ENCODE measurements at places on chromosomes 11 and 22. TPM values are rescaled to one million over a fixed set of nuclear protein-coding genes. Genes with fewer than 3 reads are reported as not detected.
A peak's percentile ranks its signal among the peaks of the same experiment; 100 is the strongest.

GRCh38 chr11:120271672-120272071 is 31.7 kb downstream of the POU2F3 start:
- no peak for DNase-seq

The SLC37A2 gene
- total RNA-seq = 8.9 TPM

- DNase-seq = no peak
Measured at GRCh38 chr22:29369460-29369859, 18.9 kb downstream of the AP1B1 start.

The LRRC56 gene
- total RNA-seq = not detected

DNA sequence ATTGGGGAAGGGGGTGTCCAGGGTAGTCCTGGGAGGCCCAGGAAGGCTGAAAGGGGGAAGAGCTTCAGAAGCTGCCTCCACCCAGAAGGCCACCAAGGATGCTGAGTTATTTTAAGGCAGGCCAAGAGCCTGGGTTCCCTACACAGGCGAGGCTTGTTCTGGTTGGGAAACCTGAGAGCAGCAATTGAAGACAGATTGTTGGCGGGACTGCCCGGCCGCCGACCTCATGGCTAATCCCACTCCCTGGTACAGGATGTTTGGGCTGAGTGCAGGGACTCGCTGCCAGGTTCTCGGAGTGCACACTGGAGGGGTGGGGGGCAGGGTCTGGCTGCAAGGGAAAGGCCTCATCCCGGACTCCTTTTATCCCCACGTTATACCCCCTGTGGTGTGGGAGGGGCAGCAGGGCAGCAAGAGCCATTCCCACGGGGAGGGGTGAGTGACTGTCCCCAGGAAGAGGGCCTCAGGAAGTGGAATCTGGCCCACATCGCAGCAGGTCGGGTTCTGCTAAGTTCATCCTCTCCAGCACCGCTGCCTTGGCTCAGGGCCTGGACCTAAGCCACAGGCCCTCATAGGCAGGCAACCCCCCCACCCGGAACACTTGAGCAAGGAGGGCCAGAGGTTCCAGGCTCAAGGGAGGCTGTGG is 43.6 kb upstream of the PRR5 start:
- DNase-seq = no peak

GRCh38 chr11:100719809-100720221 is 32.7 kb downstream of the ARHGAP42 start:
- DNase-seq = peak; percentile 13

The PRG2 gene
- not detected for total RNA-seq

The OR51I1 gene
- not detected for total RNA-seq

The LRP4 gene
- 21.2 TPM for total RNA-seq

DNA sequence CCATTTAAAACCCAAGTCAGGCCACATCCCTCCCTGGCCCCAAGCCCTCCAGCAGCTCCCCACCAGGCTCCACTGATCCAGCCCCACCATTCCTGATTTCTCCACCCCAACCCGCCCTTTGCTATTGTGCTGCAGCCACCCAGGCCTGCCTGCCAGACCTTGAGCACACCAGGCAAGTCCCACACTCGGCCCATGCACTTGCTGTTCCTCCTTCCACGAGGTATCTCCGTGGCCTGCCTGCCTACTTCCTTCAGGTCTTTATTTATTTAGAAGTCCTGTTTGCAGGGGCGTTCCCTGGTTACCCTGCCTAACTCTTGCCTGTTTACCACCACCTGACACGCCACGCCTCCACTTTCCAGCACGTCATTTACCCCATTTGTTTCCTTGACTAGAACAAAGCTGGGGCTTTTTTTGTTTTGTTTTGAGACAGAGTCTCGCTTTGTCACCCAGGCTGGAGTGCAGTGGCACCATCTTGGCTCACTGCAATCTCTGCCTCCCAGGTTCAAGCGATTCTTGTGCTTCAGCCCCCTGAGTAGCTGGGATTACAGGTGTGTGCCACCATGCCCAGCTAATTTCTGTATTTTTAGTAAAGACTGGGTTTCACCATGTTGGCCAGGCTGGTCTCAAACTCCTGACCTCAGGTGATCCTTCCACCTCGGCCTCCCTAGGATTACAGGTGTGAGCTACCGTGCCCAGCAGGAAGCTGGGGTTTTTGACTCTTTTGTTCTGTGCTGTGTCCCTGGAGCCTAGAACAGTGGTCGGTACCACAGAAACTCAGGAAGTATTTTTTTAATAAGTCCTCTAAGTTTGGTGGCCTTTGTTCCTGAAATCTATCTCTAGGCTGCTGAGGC is 6.7 kb downstream of the CENPM start:
- no peak for DNase-seq

- DNase-seq = no peak
Measured at GRCh38 chr11:83039566-83039965, 32.1 kb downstream of the RAB30 start.

DNA sequence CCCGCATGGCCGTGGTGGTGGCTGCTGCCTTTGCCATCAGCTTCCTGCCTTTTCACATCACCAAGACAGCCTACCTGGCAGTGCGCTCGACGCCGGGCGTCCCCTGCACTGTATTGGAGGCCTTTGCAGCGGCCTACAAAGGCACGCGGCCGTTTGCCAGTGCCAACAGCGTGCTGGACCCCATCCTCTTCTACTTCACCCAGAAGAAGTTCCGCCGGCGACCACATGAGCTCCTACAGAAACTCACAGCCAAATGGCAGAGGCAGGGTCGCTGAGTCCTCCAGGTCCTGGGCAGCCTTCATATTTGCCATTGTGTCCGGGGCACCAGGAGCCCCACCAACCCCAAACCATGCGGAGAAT is 10.9 kb upstream of the ARHGEF17 start:
- no peak for DNase-seq

DNA sequence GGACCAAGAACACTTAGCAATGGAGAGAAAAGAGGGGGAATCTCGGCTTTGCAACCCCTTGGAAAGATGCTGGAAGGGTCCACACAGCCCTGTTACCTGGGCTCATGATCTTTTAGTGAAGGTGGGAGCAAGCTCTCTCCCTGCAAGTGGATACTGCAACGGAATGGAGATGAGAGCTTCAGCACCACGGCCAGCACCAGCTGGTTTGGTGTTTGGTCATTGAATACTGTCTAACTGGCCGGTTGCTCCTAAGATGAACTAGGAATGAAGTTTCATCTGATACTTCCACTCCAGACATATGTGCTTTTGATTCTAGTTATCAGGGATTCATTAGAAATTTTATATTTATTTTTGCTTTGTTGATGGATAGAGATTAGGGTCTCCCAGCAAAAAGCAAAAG is 16.3 kb downstream of the HTR3A start:
- DNase-seq = no peak

GRCh38 chr22:49869845-49870712 is 16.4 kb downstream of the ZBED4 start:
- no peak for DNase-seq

DNA sequence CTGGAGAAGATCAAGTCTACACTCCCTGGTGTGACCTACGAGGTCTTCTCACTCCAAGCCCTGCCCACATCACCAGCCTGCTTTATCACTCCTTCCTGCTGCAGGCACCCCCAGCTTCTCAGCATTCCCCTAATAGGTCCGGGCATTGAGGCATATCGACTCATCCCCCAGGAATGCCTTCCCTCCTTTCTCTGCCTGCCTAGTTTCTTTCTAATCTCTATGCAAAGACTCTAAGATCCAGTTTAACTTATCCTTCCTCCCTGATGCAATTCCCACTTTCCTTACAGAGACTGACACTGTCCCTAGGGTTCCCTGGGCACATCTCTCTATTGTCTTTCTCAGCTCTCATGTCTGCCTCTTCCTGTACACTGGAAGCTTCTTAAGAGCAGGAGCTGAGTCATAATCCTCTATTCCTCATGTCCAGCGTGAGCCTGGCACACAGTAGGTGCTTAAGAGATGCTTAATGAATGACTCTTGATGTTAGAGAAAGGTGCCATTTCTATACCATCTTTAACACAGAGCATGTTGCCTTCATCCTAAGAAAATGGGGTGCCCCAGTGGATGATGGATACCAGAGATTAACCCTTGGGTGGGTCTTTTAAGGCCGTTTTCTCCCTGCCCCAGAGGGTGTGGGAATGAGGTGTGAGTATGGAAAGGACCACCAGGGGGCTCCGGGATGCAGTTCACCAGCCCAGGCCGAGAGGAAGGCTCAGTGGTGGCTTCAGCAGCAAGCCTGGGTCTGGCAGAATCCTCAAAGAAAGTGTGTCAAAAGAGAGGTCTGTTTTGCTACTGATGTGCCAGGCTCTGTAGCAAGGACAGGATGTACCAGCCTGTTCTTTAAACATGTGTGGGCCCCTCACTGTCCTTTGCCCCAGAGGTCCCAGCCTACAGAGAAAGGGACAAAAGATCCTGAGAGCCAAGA is 34.7 kb downstream of the PARVA start:
- DNase-seq = peak; percentile 65

- DNase-seq = no peak
Measured at GRCh38 chr11:2741377-2742131, 41.8 kb upstream of the KCNQ1OT1 start.

- no peak for DNase-seq
Measured at GRCh38 chr11:69881467-69882269, 62.5 kb upstream of the FGF3 start.

GRCh38 chr22:23773483-23774113 is 949 bp downstream of the MMP11 start:
- DNase-seq = no peak

- no peak for DNase-seq
Measured at GRCh38 chr11:13333456-13333957, 55.9 kb downstream of the BMAL1 start.

DNA sequence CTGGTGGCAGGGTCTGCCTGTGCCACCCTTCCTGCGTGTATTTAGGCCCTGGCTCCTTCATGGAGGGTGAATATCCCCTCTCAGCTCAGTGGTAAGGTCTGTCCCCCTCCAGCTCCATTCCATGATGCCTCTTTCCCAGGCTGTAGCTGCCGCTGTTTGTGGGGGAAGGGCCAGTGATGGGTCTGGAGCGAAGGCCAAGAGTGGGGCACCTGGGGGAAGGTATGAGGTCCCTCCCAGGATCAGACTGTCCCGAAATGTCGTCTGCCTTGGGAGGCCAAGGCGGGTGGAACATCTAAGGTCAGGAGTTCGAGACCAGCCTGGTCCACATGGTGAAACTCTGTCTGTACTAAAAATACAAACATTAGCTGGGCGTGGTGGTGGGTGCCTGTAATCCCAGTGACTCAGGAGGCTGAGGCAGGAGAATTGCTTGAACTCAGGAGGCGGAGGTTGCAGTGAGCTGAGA is 1.1 kb downstream of the CD151 start:
- no peak for DNase-seq

The ACRV1 gene
- not detected for total RNA-seq

DNA sequence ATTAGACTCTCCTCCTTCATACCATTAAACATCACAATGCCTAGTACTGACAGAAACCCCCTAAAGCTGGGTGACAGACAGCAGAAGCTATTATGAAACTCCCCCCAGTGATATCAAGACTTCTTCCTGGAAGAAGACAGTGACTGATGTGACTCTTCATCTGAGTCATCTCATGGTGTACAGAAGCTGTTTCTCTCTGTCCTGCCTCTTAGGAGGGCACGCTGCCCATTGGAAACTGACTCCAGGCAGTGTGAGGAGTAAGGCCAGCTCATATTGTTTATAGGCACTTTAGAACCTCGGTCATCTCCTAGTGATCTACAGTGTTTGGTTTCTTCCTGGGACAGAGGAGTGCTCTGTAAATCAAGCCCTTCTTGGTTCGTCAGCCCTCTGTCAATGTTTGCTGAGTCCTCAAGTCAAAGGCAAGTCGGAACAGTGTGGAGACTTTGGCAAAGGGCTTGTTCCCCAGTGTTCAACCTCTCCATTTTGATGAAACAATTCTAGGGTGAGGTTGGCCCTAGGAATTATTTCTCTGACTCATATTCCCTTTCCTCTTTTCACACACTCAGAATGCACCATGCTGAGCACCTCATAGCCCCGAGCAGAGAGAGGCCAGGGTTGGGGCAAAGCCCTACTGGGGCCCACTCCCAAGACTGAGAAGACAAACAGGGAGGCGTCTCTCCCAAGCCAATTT is 172.5 kb upstream of the TMEM45B start:
- DNase-seq = no peak

GRCh38 chr11:64900263-64900678 is 16.7 kb downstream of the ATG2A start:
- DNase-seq = no peak

- DNase-seq = no peak
Measured at GRCh38 chr11:85759915-85760314, 51.0 kb downstream of the SYTL2 start.

DNA sequence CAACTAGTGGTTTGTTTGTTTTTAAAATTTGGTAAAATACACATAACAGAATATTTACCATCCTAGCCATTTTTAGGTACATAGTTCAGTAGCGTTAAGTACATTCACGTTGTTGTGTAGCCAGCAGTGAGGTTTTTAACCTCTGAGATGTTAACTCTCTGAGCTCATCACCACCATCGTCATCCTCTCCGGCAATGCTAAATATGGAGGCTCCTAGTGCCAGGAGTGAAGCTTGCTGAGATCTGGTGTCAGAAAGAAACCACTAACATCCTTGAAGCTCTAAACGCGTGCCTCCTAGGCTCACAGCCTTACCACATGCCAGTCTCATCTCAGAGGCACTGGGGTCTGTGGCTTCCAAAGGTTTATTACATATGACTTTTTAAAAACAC is 330.2 kb upstream of the B3GAT1 start:
- no peak for DNase-seq

GRCh38 chr11:108216988-108217387 is 5.5 kb downstream of the NPAT start:
- no peak for DNase-seq

The RAB3IL1 gene
- 45.4 TPM for total RNA-seq

The FAM181B gene
- total RNA-seq = 2.2 TPM

DNA sequence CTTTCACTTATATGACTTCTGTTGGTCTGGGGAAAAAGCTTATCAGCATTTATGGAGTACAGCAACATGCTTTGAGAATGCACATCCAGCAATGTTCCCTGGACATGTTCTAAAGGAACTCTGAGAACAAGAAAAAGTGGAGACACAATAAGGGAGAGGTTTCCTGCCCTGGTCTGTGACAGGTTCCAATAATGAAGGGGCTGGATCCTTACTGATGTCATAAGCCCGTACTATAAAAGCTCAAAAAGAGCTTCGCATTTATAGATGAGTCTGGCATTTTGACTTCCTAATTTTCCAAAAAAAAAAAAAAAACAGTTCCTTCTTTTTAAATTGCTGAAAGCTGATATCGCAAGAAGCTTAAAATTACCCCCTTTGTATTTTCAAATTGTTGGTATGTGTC is 129.1 kb downstream of the MPPED2 start:
- DNase-seq = no peak

DNA sequence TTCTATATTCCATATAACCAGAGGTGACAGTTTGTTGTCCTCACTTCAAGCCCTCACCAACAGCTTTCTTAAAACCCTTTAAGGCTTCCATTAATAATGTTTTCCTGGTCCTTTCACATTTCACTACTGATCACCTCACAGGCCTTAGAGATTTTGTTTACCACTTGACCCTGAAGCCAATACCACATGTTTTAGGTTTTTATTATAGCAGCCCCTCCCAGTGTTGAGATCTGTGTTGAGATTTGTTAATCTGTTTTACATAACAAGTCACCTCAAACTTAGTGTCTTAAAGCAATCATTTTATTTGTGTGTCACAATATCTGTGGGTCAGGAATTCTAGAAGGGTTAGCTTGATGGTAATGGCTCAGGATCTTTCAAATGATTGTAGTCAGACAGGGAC is 49.9 kb downstream of the FAR1 start:
- no peak for DNase-seq
